Kidney glomerular epithelial cell (primary cell): ENCODE measurements at places on chromosomes 2 and 18.

DNA sequence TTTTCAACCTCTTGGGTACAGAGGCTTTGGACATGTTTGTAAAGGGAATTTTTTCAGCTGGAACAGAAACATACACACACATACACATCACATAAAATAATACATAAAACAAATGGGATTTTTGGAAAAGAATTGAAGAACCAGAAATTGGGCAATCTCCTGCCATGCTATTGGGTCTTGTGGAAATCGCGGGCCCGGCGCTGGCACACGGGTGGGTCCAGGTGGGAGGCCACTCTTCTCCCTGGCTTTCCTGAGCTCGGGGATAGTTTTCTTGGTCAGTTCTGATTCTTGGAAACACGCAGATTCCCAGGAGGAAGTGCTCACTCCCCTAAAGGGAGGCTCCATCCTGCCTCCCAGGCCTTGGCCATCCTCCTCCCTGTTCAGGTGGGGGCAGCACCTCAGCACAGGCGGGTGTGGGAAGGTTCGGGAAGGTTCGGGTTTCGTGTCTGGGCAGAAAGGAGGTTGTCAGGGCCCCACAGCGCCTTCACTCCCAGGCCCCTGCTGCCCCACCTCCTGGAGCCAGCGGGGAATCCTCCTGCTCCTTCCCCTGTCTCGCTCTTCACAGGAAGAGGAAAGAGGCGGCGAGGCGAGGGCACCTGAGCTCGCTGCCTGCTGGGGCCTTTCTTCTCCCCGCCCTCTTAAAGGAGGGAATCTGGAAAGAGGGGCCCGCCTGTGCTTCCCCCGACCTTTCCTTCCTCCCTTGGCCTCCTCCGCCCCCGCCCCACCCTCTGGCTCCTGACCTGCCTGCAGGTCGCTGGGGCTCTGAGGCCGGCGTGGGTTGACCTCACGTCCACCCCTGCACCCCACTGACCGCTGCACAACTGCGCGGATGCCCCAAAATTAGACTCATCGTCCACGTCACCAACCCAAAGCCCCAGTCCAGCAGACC, 97.8 kb upstream of the PXDN start:
- DNase-seq = no peak

DNA sequence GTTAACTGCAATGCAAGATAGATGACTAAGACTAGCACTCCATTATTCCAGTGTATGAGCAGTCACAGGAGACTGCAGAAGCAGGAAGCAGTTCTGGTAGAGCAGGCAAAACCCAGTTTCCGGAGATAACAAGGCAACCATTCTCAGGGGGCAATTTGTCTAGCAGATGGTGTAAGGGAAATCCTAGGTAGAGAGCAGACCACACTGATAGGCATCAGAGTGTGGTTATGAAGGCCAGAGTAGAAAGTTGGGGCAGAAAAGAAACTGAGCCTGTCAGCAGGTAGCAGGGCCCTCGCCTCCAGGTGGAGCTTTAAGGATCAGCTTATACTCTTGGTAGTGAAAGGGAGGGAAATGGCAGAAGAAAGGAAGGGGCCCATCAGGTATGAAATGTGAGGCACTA, 164.4 kb downstream of the PDE11A start:
- DNase-seq = no peak

- DNase-seq = no peak
Measured at GRCh38 chr18:61894751-61895524, 2.1 kb upstream of the RNF152 start.

GRCh38 chr18:51955136-51955535, 384.9 kb upstream of the DCC start:
- DNase-seq = no peak

DNA sequence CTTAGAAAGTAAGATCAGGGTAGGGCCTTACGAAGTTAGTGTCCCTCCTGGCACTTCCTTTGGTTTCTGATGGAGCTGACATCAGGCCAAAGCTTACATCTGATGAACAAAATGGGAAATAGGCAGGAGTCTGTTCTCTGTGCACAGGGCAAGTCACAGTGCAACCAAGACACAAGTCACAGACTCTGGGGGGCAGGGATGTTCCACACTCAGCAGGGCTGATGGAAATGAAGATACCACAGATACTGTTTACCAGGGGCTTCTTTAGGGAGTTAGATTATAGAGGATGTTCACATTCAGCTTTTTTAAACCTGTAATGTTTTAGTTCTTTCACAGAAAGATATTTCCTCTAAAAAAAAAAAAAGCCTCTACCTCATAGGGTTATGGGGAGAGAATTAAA, 106.2 kb upstream of the EPC2 start:
- no peak for DNase-seq
